ENCODE measurements at places on chromosomes 16 and 17. TPM values are rescaled to one million over a fixed set of nuclear protein-coding genes. Genes with fewer than 3 reads are reported as not detected.

- DNase-seq: peak; percentile 41
Observed at GRCh38 chr17:39867880-39868553, at the start of gene ZPBP2. Gene ZPBP2 (plus strand): TSS chr17:39868202. CDS start chr17:39868355, 153 bp downstream.

- DNase-seq: no peak
Observed at GRCh38 chr17:28957992-28958355, 6.7 kb upstream of the PHF12 start.

- DNase-seq: no peak
Observed at GRCh38 chr16:64700628-64701027, 421.2 kb downstream of the CDH11 start.

GRCh38 chr16:84947996-84948850 is 63.1 kb downstream of the ZDHHC7 start:
- DNase-seq: no peak

Gene SLC52A1
- total RNA-seq: 0.17 TPM

All from H9 (cell line).